ENCODE measurements at places on chromosomes 2 and 18.

DNA sequence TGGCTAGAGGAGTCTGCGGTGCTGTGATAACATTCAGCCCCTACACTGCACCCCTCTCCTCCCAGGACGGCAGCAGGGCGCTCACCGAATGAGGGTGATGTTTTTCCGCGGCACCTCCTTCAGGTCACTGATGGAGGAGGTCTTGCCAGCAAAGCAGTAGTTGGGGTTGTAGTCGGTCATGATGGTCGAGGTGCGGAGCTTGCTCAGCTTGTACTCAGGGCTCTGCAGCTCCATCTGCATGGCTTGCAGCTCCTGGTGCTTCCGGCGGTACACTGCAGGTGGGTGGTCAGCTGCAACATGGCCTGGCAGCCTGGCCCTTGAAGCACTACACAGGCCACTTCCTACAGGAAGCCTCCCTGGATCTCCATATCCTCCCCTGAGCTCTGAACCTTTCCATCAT, 108.0 kb downstream of the CLIP4 start:
- no peak for DNase-seq

DNA sequence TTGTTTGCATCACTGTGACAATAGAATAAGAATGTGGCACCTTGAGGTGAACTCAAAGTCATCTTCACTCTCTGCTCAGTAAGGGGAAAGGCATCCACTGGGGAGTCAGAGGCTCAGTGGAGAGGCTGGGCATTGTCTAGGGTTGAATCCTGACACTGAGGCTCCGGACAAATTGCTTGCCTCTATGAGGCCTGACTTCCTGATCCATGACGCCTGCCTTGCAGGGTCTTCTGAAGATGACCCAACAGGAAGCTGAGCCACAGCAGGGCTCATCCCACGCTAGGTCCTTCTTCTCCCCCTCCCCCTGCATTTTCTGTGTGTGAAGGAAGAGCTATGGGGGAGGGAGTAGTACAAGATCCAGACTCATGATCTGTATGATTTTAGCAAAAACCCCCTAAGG, 265.1 kb downstream of the SH3BP4 start:
- no peak for DNase-seq

DNA sequence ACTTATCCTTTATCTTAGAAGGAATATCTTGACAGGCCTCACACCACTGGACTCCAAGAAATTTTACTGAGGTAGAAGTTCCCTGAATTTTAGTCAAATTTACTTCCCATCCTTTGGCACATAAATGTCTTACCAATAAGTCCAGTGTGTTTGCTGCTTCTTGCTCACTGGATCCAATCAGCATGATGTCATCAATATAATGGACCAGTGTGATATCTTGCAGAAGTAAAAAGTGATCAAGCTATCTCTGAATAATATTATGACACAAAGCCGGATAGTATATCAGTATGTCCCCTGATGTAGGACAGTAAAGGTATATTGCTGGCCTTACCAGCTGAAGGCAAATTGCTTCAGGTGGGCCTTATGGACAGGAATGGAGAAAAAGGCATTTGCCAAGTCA, 6.9 kb upstream of the GYPC start:
- DNase-seq: no peak

DNA sequence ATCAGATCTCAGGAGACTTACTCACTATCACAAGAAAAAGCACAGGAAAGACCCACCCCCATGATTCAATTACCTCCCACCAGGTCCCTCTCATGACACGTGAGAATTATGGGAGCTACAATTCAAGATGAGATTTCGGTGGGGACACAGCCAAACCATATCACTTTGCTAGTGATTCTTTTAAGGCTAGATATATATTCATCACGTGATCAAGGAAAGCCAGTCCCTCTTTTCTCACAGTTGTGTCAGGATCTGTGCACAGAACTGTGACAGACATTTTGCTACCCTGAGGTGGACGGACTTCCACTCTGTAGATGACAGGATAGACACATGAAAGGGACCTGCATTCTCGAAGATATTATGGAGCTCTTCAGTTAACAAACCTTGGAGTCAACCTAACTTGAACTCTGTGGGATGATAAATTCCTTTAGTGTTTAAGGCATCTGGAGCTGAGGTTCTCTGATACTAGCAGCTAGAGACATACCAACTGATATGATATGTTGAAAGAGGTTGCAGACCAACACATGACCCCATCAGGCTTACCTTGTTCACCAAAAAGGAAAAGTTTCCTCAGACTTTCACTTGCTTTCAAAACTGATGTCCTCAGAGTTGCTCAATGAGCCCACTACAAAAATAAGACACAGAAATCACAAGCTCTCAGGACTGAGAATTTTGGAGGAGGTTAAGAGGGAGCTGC, 66.3 kb upstream of the SCG2 start:
- DNase-seq: no peak

DNA sequence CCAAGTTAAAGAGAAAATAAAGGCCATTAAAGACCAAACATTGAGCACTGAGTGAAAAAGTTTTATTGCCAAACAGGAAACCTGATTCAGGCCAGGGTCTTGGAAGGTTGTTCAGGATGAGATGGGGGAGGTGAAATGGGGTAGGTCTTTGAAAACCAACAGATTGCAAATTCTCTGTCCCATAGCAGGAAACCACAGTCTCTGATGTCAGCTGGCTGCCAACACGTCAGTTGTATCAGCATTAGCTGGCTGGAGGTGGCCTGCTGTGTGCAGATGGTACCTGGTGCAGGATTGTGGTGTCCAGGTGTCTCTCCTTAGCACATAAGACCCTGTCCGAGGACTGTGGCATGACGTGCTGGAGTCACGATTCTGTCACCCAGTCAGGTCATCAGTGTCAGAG, 106.3 kb downstream of the MSH2 start:
- no peak for DNase-seq

DNA sequence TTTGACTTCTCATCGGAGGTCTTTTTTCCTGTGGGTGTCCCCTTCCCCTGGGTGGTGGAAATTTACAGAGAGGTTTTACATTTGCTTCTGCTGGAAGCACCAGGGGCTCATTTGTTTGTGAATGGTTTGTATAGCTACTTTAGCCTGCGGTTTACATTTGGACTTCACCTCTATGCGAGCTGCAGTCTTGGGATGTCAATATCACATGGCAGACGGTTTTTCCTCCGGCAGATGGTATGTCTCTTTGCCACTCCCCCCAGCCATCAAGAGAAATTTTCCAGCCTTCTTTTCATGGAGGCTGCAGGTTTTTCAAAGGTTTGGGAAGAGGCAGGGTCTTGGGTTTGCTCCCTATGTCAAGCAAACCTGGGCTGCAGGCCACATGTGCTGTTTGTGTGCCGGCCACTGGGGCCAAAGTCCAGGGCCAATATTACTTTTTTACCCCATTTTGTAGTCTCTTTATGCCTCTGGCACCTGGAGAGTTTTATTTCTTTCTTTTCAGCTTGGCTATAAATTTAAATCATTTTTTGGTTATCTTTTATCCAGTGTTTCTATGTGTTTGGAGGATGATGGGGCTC, 23.9 kb upstream of the BOD1L2 start:
- DNase-seq: no peak

- DNase-seq: no peak
Observed at GRCh38 chr18:8777846-8778245, 72.5 kb downstream of the MTCL1 start.

GRCh38 chr2:104975851-104976250, 62.0 kb upstream of the MRPS9 start:
- no peak for DNase-seq

- no peak for DNase-seq
Observed at GRCh38 chr2:238174291-238174690, 15.5 kb downstream of the ERFE start.

GRCh38 chr2:126244937-126245336, 411.0 kb upstream of the GYPC start:
- DNase-seq: peak; percentile 30

DNA sequence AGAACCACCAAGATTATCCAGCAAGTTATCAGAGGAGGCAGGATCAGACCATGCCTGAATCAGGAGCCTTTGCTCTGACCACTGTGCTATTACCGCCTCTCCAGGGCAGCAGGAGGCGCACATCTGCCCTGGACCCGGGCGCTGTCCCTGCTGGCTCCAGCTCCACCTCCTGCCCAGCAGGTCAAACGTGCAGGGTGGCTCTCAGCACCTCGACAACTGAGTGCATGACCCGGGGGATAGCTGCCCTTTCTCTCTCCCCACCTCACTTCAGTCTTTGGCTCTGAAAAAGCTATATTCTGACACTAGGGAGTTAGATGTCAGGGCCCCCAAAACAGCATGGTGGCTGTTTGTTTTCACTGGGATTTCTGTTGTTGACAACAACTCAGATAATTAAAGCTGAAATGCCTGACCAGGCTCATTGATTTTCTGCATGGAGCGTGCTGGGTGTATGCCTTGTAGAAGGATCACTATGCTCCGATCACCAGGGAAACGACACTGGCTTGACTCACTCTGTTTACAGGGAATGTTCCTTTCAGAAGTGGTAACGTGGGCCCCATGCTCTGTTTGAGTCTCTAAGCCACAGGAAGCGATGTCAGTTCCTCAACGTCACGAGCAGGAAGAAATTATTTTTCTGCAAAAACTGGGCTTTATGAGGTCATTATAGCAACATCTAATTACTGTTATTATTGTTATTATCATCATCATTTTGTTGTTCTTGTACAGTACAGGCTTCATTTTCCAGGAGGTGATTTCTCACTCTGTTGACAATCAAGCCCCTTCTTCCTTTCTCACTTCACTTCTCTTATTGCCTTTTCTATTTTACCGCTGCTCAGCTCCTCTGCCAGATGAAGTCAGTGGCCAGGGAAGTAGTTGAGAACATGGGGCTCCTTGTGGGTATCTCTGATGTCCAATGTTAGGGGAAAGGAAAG, 125.6 kb downstream of the PLB1 start:
- DNase-seq: no peak

DNA sequence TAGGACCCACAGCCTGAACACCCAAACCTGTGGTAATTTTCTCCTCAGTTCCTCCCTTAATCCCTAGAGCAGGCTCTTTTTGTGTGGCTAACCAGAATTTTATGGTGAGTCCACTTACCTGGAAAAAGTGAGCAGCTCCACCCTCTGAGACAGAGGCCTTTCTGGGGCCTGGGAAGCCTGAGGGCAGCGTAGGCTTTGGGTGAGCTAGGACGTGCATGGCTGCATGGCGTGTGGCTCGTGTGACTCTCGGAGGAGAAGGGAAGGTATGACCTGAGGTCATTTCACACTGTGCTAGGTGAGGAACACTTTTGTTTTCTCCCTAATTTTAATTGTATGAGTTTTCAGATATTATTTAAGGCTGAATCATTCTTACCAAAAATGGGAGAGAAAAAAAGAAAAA, 73.5 kb upstream of the DYNAP start:
- no peak for DNase-seq

Data from hematopoietic multipotent progenitor cell treated with erythropoietin and hydrocortisone succinate and interleukin-3 and kit ligand, for 15 days (in vitro differentiated cells).